A549 treated with GW870086 at 1 μM for 4 hours (cell line): ENCODE measurements at places on chromosomes 2 and 18. TPM values are rescaled to one million over a fixed set of nuclear protein-coding genes. Genes with fewer than 3 reads are reported as not detected.

UGT1A8 gene
- 0.07 to 0.28 TPM in 2 of 5 replicates, not detected in the others for total RNA-seq

IL37 gene
- total RNA-seq: not detected in 5 replicates

PLB1 gene
- 0.99 to 1.8 TPM (median 1.6 TPM) in 5 replicates for total RNA-seq

ACVR1 gene
- total RNA-seq: 20.0 to 26.0 TPM (median 25.3 TPM) in 5 replicates

SLC38A11 gene
- total RNA-seq: not detected in 5 replicates

SCYGR1 gene
- not detected in 5 replicates for total RNA-seq

NEU4 gene
- total RNA-seq: 0.08 to 0.48 TPM (median 0.19 TPM) in 5 replicates

EPHA4 gene
- 0.33 to 1.2 TPM (median 0.90 TPM) in 5 replicates for total RNA-seq

PMAIP1 gene
- 14.2 to 18.0 TPM (median 15.6 TPM) in 5 replicates for total RNA-seq

C2orf76 gene
- total RNA-seq: 10.5 to 12.7 TPM (median 12.6 TPM) in 5 replicates

PLCD4 gene
- total RNA-seq: 0.29 to 0.68 TPM (median 0.44 TPM) in 5 replicates

ZSWIM2 gene
- total RNA-seq: not detected in 5 replicates

ACKR3 gene
- 9.3 to 12.3 TPM (median 11.3 TPM) in 5 replicates for total RNA-seq

ELOA2 gene
- not detected in 5 replicates for total RNA-seq

HOXD8 gene
- total RNA-seq: 4.4 to 6.2 TPM (median 4.8 TPM) in 5 replicates

LAMA1 gene
- 0.13 to 0.30 TPM (median 0.15 TPM) in 5 replicates for total RNA-seq

DSG4 gene
- total RNA-seq: not detected in 5 replicates

PPP3R1 gene
- total RNA-seq: 52.2 to 67.5 TPM (median 59.8 TPM) in 5 replicates

UPP2 gene
- total RNA-seq: not detected in 5 replicates

MTERF4 gene
- total RNA-seq: 22.7 to 28.6 TPM (median 26.2 TPM) in 5 replicates

CYS1 gene
- total RNA-seq: 1.2 to 1.5 TPM (median 1.3 TPM) in 5 replicates

CASP10 gene
- 1.9 to 2.6 TPM (median 2.0 TPM) in 5 replicates for total RNA-seq

REG3A gene
- not detected in 5 replicates for total RNA-seq

CRYGC gene
- not detected in 5 replicates for total RNA-seq

TPO gene
- 0.07 to 0.27 TPM (median 0.08 TPM) in 3 of 5 replicates, not detected in the others for total RNA-seq

KCMF1 gene
- 96.4 to 117 TPM (median 106 TPM) in 5 replicates for total RNA-seq

CDH7 gene
- total RNA-seq: 0.03 TPM in 1 of 5 replicates, not detected in the others

MALL gene
- 166 to 184 TPM (median 172 TPM) in 5 replicates for total RNA-seq

HOXD4 gene
- 0.27 to 0.71 TPM (median 0.47 TPM) in 5 replicates for total RNA-seq

PRSS56 gene
- 0.09 to 0.16 TPM (median 0.11 TPM) in 5 replicates for total RNA-seq

LIPG gene
- 0.19 to 0.34 TPM (median 0.27 TPM) in 5 replicates for total RNA-seq
